ENCODE measurements at places on chromosomes 2 and 18. TPM values are rescaled to one million over a fixed set of nuclear protein-coding genes. Genes with fewer than 3 reads are reported as not detected.

The FBLN7 gene
- 27.0 TPM for total RNA-seq

DNA sequence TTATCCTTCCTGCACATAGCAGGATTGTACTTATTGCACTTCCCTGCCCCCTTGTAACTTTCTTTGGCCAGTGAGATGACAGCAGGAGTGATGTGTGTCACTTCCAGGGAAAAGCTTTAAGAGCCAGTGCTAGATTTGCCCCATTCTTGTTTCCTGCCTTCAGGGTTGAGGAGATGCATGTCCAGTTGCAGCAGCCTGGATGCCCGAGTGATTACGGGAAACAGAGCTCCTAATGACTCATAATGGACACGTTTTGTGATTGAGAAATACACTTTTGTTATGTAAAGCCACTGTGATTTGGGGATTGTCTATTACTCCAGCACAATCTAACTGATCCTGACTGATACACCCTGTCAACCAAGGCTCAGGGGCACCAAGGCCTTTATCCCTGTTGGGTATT, 5.0 kb upstream of the TET3 start:
- DNase-seq: no peak

The CD207 gene
- not detected for total RNA-seq

GRCh38 chr2:235343869-235344268, 150.0 kb upstream of the AGAP1 start:
- DNase-seq: no peak

DNA sequence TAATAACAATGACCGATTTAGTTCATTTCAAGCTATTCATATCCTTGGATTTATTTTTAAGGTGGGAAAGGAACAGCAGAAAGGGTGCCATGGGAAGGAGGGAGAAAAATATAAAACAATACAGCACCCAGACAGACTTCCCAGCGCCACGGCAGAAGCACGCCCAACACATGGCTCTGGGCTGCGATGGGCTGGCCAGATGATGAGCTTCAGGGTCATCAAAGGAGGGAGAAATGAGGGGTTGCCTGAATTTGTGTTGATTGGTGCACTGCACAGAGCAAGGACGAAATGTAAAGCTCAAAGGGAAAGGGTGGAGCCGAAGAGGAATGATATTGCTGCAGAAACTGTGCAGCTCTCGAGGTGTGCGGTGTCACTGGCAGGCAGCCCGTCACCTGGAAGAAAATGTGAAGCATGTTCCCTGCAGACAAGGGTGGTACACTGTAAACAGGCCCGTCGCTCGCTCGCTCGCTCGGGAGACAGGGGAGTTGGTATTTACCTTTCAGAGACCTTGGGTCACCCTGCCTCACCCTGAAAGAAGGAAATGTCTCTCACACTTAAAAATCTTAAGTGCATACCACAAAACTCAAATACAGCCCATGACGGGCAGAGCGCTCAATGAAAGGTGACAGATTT, 195.5 kb upstream of the CTAGE1 start:
- DNase-seq: no peak

DNA sequence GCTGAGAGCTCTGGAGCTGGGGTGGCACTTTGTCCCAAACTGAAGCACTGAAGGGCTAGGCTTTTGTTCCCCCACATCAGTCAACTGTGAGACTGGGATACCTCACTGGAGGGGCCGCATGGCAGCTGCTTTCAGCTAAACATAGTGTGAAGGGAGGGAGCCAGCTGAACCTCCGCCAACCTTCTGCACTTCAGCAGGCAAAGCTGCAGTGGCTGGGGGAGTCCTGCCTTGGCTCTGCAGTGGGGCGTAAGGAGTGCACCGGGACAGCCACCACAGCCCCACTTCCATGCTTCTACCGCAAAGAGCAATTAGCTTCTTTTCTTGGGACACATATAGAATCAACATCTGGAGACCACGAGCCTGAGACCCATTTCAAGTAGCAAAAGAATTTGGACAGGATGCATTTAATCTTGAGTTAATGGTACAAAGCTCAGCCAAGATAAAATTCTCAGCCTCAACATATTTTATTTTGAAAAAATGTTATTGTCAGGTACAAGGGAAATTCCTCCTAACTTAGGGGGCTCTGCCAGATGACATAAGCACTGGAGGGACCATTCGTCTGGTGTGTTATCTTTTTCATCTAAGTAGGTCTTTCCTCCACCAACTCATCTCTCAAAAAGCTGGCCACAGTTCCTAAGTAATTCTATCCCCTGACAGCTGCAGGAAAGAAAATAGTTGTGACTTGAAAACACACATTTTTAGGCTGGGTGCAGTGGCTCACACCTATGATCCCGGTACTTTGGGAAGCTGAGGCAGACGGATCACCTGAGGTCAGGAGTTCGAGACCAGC, 25.6 kb upstream of the MYCN start:
- DNase-seq: no peak

DNA sequence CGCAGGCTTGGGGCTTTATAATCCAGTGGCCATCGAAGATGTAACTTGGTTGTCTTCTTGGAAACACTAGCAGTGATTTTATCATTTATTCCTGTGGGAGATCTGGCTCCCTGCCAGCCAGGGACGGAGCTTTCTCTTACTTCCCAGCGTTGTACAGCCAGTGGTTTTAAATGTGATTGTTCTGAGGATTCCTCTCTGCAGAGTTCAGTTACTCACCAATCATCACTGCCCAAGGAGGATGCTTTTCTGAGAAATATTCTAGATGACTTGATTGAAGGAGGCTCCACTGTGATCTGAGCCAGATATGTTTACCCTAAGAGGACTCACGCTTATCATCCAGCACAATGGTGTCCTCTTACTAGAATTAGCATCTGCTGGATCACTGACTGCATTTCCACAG, 744.3 kb downstream of the RNF144A start:
- DNase-seq: no peak

The AFF3 gene
- 15.4 TPM for total RNA-seq

DNA sequence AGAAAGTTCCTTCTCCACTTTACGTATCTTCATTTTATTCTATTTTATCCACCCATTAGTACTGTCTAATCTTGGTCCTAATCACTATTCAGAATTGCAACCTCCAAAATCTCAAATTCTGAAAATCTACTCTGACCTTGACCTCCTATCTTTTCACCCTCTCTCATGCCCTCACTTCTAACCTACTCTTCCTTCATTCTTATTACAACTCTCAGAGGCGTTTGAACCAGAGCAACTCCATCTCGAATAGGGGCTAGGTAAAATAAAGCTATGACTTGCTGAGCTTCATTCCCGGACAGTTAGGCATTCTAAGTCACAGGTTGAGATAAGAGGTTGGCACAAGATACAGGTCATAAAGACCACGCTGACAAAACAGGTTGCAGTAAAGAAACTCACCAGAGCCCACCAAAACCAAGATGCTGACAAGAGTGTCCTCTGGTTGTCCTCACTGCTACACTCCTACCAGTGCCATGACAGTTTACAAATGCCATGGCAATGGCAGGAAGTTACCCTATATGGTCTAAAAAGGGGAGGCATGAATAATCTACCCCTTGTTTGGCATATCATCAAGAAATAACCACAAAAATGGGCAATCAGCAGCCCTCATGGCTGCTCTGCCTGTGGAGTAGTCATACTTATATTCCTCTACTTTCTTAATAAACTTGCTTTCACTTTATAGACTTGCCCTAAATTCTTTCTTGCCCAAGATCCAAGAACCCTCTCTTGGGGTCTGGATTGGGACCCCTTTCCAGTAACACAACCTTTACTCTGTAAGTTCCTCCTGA, 11.4 kb downstream of the CCDC88A start:
- no peak for DNase-seq

The CFAP65 gene
- total RNA-seq: not detected

DNA sequence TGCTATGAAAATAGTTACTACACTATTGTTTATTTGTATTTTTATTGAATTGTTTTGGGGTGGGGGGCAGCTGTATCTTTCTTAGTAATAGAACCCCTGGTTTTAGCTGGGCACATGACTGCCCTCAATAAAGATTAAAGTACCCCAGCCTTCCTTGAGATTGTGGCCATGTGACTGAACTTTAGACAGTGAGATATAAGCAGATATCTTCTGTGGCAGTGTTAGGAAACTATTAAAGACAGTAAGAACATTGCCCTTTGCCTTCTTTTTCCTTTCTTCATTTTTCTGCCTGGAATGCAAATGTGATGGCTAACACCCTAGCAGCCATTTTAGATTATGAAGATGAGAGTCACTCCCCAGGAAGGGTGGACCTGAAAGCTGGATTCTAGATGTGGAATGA, 47.9 kb upstream of the AKAIN1 start:
- no peak for DNase-seq

DNA sequence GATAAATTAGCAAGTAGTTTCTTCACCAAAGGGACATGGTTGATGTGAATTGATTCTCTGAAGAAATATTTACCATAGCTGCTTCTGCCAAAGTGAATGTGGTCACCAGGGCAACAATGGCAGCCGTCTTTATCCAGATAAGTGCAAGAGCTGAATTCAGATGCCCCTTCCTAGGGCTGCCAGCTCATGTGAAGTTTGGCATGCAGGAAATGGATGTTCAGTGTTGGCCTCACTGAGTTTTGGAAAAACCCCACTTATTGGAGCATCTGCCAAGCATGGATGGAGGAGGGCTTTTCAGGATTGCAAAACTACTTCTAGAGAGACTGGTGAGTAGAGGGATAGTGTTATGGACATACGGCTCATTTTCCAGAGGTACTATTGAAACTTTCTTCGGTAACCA, 80.8 kb downstream of the FMNL2 start:
- no peak for DNase-seq

DNA sequence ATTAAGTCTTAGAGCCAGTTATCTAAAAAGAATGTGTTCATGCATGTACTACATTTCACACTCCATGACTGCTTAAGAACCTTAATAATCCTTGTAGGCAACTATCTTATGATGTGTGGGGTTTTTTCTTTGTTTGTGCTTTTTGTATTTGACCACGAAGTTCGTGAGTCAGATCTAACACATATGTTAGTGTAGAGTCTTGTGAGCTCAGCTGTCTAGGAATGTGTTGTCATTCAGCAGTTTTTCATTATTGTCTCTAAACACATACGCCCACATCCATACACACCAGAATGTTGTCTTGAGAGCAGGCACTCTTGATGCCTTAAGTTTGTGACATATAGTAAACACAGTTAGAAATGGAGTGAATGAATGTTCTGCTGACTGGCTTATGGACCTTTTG, 38.4 kb downstream of the CAB39 start:
- DNase-seq: no peak

DNA sequence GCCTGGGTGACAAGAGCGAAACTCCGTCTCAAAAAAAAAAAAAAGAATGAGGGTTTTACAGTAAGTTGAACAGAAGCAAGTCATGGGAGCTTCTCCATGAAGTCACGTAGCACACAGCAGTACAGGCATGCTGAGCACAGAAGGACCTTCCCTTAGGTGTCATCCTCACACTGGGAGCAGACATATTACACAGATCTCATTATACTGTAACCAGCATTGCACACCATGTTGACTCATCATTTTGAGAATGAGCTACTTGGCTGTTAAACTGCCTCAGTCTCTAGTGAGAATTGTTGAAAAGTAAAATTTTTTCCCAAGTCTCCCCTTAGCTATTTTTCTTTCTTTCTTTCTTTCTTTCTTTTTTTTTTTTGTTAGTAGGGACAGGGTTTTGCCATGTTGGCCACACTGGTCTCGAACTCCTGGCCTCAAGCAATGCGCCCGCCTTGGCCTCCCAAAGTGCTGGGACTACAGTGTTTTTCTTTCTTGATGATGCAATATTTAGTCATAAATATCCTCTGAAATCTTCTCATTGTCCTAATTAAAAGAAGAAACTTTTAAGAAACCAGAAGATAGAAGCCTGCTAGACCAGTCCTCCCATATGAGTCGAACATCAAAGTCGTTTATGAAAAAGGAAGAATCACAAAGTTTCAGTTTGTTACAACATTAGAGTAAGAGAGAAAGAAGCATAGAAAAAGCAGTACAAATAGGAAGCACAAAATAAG, 37.9 kb upstream of the PPP1CB start:
- no peak for DNase-seq

GRCh38 chr2:158482594-158482993, 25.8 kb downstream of the PKP4 start:
- DNase-seq: no peak

- DNase-seq: no peak
Measured at GRCh38 chr2:238972146-238972445, 124.2 kb downstream of the TWIST2 start.

The RBM44 gene
- total RNA-seq: 2.8 TPM

- no peak for DNase-seq
Measured at GRCh38 chr2:220533485-220533884, 906.1 kb downstream of the SLC4A3 start.

- no peak for DNase-seq
Measured at GRCh38 chr18:9708434-9709303, 568 bp downstream of the RAB31 start.

The FOSL2 gene
- total RNA-seq: 155 TPM

- DNase-seq: no peak
Measured at GRCh38 chr2:120283649-120284048, 31.0 kb downstream of the RALB start.

DNA sequence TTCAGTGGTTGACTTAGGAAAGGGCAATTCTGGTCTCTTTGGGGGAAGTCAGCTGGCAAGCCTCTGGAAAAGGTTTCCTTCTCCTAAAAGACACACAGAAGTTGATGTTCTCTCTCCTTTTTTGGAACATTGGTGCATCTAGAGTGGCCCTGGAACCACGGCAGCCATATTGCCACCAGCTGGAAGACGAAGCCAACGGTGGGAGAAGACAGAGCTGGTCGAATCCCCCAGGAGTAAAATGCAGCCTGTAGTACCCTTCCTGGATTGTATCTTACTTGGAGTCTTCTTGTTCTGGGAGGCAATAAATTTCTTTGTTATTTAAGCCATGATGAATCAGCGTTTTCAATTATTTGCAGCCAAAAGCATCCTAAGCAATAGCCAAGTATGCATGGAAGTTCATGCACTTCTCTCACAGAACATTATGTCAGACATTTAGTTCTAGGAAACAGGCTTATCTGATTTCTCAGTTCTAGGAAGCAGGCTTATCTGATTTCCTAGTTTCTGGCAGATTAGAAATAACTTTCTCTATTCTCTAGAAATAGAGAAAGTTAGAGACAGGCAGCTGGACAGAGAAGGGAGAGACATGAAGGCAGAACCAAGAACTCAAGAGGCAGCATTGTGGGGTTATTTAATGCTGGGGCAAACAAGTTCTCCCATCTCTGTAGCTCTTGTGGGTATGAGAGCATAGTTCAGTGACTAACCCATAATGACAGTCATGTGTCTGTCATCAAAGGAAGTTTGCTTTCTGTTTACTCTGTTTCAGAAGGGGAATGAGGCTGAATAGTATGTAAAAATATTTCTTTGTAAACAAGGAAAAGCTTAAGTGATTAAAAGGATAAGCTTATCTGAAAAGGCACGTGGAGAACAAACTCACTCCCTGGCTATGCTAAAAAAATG, 40.5 kb upstream of the NABP1 start:
- DNase-seq: no peak

DNA sequence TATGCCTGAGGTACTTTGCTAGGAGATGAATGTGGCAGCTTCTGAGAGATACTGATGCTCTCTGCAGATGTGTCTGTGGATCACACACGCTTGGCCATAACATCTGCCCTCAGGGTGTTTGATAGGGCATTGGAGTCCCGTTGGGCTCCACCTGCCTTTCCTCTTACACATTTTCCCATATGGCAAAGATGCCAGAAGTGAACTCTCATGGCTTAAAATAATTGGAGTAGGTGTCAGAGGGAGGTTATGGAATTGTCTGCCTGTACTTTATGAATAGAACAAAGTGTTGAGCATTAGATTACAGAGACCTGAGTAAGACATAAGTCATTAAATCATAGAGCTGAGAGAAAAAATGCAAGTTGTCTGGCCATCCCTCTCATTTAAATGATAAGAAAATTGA, 75.3 kb upstream of the PNPT1 start:
- no peak for DNase-seq
